ENCODE measurements at places on chromosomes 16 and 17.

- no peak for DNase-seq
These were observed 13.2 kb downstream of the COPZ2 start for GRCh38 chr17:48024149-48025039.

DNA sequence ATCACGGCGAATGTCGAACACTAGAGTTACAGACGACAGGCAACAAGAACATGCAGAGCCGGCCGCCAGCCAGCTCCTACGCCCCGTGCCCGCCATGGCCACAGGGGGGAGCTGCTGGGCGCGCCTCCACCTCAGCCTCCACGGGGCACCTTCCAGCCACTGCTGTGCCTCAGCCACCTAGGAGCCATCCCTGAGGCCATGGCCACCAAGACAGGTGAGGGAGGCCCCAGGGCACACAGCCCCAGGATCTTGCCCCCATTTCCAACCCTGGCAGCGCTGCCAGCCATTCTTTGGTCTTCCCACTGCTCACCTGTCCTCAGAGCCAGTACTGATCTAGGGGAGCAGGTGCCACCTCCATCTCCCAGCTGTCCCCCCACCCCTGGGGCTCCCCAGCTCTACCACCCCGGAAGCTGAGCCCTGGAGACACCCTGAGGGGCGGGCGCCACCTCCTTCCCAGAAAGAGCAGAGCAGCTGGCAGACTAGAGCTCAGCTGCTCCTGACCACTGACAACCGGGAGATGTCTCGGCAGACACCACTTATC, 11.8 kb downstream of the GNPTG start:
- DNase-seq, result peak; percentile 51

- DNase-seq, result peak; percentile 92
These were observed 22.9 kb upstream of the CORO6 start for GRCh38 chr17:29645515-29646051.

- peak; percentile 87 for DNase-seq
These were observed 5.4 kb downstream of the GAS7 start for GRCh38 chr17:10192972-10193371.
